ENCODE measurements at places on chromosomes 3 and 15.

GRCh38 chr3:192122832-192123594 lies 604.3 kb downstream of the FGF12 start:
- no peak for DNase-seq

GRCh38 chr3:26915208-26915607 lies 292.6 kb downstream of the LRRC3B start:
- DNase-seq = no peak

DNA sequence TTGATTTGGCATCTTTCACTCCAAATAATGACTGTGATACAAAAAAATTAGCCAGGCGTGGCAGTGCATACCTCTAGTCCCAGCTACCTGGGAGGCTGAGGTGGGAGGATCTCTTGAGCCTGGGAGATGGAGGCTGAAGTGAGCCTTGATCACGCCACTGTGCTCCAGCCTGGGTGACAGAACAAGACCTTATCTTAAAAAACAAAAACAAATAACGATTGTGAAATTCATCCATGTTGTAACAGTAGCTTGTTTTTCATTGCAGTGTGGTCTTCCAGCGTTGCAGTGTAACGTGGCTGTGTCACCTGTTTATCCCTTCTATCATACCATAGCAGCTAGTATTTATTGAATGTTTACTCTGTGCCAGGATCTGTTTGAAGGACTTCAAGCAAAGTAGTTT lies 120.9 kb downstream of the ITPR1 start:
- DNase-seq = no peak

GRCh38 chr15:57440799-57441198 lies 64.5 kb downstream of the CGNL1 start:
- DNase-seq = no peak

- DNase-seq = no peak
Measured at GRCh38 chr15:63712828-63713520, 115.8 kb downstream of the FBXL22 start.

- no peak for DNase-seq
Measured at GRCh38 chr3:58563386-58564035, 13.7 kb downstream of the FAM107A start.

GRCh38 chr3:9247361-9247940 lies 2.0 kb downstream of the SRGAP3 start:
- DNase-seq = no peak

DNA sequence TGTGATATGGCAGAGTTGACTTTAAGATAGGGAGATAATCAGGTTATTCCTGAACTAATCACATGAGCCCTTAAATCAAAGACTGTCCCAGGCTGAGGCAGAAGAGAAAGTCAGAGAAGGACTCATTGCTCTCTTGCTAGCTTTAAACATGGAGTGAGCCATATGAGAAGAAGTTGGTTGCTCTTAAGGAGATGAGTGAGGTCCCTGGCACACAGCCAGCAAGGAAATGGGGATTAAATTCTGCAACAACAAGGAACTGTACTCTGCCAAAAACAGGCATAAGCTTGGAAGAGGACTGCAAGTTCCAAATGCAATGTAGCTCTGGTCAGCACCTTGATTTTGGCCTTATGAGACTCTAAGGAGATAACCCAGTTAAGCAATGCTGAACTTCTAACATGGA lies 457.0 kb downstream of the PLOD2 start:
- DNase-seq = no peak

DNA sequence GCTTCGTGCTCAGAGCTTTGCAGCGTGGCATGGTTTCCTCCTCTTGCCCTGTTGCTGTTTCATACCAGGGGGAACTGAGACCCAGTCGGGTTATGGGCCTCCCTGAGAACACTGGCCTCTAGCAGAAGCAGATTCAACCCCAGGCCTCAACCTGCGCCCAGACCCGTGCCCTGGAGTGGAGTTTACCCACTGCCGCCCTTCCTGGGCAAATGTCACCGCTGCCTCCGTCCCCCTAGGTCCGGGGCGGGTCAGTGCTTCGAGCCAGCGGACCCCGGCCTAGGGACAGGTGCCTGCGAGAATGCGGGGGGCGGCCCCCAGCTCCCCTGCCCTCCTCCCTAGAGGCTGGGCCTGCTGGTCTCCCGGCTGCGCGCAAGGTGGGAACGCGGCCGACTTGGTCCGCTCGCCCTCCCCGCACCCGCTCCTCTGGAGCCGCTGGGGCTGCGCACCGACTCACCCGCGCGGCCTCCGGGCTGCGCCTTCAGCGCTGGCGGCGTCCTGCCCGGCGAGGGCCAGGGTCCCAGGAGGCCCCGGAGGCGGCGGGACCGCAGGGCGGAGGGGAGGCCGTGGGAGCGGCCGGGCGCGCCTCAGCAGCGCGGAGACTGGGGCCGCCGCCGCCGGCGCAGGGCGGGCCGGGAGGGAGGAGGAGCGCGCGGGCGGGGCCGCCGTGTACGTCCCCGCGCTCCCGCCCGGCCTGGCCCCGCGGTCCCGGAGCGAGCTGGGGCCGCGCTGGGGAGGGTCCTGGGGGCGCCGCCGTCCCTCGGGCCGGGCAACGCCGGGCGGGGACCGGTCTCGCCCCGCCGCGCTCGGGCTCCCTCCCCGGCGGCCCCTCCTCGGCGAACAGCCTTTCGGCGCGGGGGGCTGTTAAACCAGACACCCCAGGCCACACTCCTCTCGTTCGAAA lies at the start of gene PIGZ:
Gene PIGZ (minus strand): TSS at position 601 of the 901 bp plus-strand sequence. CDS start 16,802 bp downstream, outside the sequence.
- DNase-seq = no peak

- DNase-seq = peak; percentile 25
Measured at GRCh38 chr15:78714890-78715289, 73.9 kb upstream of the CHRNB4 start.

DNA sequence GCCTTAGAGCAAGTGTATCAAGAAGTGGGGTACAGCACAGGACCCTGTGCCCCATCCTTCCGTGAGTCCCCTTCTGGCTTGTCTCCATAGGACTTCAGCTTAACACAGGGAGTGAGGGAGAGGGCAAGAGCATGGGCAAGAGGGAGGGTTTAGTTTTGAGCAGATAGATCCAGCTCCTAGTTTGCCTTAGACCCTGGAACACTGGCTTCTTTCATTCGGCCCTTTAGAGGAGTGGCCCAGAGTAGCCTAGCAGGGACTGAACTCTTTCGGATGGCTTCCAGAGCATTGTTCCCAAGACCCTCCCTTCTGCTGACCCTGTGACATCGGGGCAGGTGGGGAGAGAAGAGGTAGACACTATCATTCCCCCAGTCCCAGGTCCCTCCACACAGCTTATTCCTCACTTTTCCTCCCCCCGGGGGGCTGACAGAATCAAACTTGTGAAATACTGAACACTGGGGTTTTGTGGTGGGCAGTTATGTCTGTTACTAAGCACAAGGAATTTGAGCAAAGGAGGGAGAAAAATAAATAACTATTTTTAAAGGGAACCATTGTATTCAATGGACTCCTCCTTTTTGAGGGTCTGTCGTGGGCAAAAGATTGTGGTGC lies 289.6 kb upstream of the C2CD4B start:
- DNase-seq = no peak

GRCh38 chr3:132399054-132399929 lies 18.0 kb upstream of the DNAJC13 start:
- no peak for DNase-seq

GRCh38 chr3:10933470-10933804 lies 59.1 kb upstream of the SLC6A1 start:
- DNase-seq = peak; percentile 24

DNA sequence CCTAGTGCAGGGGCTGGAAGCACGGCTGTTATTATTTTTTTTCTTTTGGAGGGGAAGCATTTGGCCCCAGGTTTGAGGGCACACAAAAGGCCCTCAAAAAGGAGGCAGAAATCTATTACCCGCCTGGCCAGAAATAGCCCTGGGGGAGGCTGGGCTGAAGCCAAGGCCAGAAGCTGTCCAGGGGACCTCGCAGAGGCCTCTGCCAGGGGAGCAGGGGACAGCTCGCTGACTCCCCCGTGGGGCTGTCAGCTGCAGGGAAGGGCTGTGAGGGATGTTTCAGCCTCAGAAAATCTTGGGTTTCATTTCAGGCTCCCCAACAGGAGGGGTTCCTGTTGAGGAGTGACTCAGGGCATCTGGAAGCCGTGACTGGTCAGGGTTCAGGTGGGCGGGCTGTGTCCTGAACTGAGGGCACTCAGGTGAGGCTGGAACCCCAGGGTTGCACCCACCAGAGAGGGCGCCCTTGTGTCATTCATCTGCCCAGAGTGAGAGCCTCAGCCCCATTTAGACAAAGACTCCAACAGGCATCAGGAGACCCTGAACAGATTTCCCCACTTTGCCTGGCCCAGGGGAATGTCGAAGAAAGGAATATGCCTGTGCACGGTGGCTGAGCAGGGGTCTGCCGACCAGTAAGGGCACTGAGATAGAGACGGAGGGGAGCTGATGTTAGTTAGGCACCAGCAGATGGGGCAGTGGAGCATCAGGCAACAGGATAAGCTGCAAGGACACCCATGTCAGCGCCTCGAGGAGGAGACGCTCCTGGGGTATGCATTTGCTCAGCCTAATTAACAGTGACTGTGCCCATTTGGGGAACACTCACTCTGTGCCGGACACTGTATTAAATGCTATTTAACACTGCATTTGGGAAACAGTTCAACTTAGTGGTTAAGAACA lies 43.5 kb upstream of the SLC6A11 start:
- peak; percentile 68 for DNase-seq

DNA sequence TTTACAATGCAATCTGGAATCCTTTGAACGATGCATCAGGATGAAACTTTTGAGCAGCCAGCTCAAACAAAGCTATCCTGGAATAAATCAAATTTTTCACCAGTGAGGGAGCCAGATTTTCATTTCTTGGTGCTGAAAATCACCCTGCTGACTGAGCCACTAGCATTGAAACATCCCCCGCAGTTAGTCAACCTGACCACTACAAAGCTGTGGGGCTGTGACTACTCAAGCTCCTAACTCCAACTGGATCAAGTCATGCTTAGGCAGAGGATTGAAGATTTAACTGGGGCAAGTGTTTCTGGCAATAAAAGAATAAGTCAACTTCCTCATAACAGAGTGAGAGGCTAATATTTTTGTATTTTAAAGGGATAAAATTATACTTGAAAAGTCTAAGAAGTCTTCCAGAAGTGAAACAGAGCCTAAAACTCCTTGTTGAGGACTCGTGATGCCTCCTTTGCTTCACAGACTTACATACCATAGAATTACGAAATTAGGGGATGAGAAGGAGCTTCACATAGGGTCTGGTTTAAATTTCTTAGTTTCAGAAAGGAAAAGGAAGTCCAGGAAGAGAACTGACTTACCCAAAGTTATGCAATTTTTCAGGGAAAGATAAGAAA lies 177.8 kb downstream of the SERPINI1 start:
- no peak for DNase-seq
